ENCODE measurements at places on chromosomes 7 and 10.

DNA sequence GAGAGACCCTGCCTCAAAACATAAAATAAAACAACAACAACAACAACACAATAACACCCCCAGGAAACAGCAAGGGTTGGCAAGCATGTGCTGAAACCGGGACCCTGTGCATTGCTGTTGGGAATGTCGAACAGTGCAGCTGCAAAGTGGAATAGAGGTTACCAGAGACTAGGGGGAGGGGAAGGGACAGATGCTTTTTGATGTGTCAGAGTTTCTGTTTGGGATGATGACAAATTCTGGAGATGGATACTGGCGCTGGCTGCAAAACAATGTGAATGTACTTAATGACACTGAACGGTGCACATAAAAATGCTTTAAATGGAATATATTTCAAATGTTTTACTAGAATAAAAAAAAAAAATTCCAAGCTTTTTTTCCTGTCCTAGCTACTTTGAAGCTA is 241.8 kb downstream of the TEX36 start:
- DNase-seq: no peak

GRCh38 chr10:69237528-69238159 is 17.5 kb downstream of the HKDC1 start:
- DNase-seq: peak; percentile 59

GRCh38 chr7:155803418-155804376 is 8.6 kb downstream of the SHH start:
- no peak for DNase-seq

- DNase-seq: no peak
Observed at GRCh38 chr7:131026297-131027000, 292.4 kb upstream of the KLF14 start.

DNA sequence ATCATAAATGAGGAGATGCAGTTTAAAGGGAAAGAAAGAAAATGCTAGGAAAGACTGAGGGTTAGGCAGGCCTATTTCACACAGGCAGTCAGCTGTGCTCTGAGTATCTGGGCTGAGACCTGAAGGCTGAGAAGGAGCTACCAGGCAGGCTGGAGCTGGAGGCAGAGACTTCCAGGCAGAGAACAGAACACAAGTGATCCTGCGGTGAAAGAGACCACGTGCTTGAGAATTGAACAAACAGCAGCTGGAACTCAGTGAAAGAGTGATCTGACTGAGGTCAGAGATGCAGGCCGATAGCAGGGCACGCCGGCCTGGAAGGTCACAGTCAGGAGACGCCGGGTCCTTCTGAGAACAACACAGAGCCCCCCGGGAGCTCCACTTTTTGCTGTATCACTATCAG is 147.8 kb downstream of the ADAM12 start:
- DNase-seq: no peak

- DNase-seq: no peak
Observed at GRCh38 chr10:86102031-86102430, 264.6 kb downstream of the GRID1 start.

- DNase-seq: no peak
Observed at GRCh38 chr10:12499076-12499986, 150.0 kb downstream of the CAMK1D start.

GRCh38 chr10:49220031-49220430 is 31.8 kb upstream of the TMEM273 start:
- no peak for DNase-seq

DNA sequence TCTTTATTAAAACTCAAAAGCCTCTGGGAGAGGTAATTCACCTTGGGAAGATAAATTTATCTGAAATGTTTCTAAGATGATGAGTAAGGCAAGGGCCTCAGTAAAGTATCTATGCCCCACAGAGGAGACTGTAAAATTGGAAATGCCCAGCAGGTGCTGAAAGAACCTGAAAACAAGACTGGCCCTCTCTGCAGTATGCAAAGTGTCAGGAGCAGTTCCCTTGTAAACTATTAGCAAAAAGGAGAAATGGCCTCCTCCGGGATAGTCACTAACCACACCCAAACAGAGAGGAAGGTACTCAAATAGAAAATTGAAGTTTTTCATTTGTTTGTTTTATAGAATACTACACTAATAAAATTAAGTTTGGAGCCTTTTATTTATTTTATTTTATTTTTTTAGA is 81.2 kb downstream of the FZD1 start:
- DNase-seq: no peak

DNA sequence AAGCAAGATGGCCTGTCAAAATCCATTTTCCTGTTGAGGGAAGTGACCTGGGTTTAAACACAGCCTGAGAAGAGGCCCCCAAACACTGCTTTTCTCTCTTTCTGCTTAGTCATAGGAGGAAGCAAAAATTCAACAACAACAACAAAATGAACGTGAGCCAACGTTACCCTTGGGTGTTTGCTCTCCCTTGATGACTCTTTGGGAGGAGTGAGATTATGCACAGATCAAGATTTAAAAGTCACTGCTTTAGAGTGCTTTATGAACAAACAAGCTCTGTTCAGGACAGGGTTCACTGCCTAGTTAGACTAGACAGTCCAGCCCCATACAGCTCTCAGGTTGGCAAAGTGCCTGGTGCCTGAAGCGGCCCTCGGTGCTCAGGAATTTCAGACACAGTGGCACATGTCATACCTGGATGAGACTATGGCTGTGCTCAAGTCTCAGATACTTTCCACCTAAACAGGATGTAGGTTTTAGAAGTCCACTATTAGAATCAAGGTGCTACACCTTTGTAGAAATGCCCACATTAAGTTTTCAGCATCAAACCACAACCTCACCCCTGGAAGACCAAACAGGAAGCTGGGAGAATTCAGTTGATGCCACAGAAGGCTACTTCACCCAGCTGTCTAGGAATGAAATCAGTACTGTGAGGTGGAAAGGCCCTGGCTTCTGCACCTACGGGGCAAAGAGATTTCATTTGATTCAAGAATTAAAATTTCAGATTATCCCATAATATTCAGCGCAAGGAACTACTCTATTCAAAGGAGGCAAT is 38.7 kb downstream of the DENND11 start:
- DNase-seq: peak; percentile 14

GRCh38 chr7:42247301-42247700 is 10.3 kb upstream of the GLI3 start:
- no peak for DNase-seq

DNA sequence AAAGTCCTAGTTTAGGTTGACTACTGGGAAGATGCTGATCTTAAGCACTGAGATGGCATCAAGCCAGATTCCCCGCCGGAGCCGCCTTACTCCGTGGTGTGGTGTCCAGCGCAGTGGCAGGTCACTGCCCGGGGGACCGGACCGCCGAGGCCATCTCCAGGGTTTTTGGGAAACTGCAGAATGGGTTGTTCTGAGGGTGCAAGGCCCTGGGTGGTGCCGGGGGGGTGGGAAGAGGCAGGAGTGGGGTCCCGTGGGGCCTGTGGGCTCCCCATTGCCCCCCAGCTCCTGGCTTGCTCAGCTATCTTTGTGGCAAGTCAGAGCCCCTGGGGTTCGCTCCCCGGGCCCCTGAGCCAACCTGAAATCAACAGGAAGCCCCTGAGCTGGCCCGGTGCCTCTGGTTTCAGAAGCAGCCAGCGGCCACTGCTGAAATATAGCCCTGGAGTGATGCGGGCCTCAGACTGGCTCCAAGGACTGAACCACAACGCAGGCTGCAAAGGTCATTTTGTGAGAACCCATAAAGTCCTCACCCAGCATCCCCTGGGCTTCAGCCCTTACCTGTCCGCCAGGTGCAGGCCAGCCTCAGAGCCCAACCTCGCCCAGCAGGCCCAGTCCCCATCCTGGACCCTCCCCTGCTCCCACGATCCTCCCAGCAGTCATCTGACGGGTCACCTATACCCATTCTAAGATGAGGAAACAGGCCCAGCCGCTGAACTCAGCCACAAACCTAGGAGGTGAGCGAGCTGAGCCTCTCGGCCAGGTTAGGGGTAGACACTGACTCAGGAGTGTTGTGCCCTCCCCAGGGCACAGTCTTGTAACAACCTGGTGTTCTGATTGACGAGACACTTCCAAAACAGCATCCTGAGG is 102.7 kb downstream of the PDGFA start:
- no peak for DNase-seq

- no peak for DNase-seq
Observed at GRCh38 chr7:130734815-130735716, 1.1 kb upstream of the KLF14 start.

DNA sequence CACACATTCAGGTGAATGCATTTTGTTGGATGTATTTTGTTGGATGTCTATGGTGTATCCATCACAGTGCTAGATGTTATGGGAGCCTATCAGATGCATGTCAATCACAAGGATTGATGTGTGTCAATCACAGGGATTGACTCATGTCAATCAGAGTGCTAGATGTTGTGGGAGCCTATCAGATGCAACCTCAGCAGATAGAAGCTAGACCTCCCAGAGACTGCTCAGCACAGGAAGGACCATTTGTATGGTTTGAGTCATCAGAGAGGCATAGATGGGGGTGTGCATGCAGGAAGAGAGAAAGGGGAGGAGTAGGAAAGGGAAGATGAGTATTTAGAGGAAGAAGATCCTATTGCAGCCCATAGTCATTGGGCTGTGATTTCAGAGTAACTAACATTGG is 48.3 kb upstream of the PITRM1 start:
- no peak for DNase-seq

- DNase-seq: no peak
Observed at GRCh38 chr7:17368856-17369524, 70.5 kb downstream of the AHR start.

GRCh38 chr10:35451151-35452016 is 115.1 kb downstream of the CCNY start:
- no peak for DNase-seq

DNA sequence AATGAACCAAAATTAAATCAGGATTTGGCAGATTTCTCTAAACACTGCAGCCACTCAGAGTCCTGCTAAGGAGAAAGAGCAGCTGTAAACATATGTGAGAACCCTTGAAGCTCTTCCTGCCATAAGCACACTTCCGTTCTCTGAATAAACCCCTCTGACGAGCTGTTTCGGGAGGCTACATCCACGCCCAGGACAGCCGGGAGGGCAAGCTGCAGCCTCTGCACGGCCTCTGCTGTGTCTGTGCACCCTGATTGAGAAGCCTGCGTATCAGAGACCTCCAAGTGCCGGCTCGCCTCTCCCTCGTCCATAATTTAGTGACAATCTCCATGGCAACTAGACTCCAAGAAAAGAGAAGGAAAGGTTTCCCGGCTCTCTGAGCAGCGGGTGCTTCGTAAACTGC is 114.4 kb downstream of the PTPRN2 start:
- DNase-seq: no peak

- no peak for DNase-seq
Observed at GRCh38 chr10:88234297-88234696, 348.8 kb downstream of the RNLS start.

- DNase-seq: no peak
Observed at GRCh38 chr7:134400859-134401258, 58.0 kb downstream of the AKR1B1 start.

DNA sequence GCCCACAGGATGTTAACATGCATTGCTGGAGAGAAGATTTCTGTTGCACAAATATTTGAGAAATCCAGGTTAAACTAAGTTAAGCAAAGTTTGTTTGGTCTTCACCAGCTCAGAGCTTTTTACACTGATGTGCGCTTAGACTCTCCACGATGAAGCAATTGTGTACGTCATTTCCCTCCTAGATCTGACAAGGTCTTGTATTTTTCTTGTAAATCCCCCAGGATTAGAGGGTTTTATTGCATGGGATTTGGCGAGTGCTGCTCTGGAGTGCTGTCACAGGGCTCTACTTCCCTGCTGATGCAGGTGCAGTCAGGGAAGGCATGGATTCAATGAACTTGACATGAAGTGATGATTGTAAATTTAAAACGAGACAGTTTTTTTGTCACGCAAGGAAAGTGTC is 173.3 kb downstream of the PDE1C start:
- no peak for DNase-seq

- DNase-seq: no peak
Observed at GRCh38 chr10:13751191-13751764, 164.5 kb downstream of the PRPF18 start.

DNA sequence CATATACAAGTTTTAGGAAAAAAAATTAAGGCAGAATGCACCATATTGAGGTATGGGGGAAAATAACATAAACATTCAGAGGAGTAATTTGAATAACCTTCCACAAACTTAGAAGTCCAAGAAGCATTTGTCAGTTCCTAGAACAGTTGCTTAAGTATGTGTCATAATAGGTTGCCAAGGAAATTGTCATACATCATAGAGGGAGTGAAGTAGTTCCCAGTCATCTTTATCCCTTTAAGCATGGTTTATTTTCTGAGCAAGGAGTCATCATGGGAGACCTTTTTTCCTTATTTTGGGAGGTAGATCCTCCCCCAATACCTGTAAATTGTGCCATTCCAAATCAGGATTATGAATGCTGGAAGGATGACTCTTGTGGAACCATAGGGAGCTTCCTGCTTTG is at the start of gene SSMEM1:
SSMEM1 (plus strand) TSS at position 219 of the 400 bp plus-strand sequence; CDS start at position 270, 51 bp downstream.
- DNase-seq: no peak

GRCh38 chr10:84392181-84392580 is 63.8 kb downstream of the CCSER2 start:
- no peak for DNase-seq

DNA sequence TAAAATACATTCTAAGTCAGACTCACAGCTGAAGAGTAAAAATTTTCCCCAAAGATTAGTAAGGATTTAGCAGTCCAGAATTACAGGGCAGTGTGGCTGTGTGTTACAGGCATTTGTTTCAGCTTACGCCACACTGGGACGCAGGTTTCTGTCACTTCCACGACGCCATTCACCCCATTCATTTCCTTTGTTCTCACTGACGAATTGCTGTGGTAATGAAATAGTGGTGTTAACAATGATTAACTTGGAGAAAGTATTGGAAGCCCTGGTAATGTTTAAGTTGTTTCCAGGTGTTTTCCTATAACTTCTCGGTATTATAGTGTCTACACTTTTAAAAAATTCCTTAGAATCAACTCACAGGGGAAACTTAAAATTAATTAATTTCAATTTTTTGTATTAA is 370.9 kb downstream of the SH2D4B start:
- DNase-seq: no peak

- no peak for DNase-seq
Observed at GRCh38 chr7:84100866-84101265, 93.7 kb downstream of the SEMA3A start.

GRCh38 chr10:124254490-124254889 is 161.1 kb upstream of the CHST15 start:
- DNase-seq: no peak

DNA sequence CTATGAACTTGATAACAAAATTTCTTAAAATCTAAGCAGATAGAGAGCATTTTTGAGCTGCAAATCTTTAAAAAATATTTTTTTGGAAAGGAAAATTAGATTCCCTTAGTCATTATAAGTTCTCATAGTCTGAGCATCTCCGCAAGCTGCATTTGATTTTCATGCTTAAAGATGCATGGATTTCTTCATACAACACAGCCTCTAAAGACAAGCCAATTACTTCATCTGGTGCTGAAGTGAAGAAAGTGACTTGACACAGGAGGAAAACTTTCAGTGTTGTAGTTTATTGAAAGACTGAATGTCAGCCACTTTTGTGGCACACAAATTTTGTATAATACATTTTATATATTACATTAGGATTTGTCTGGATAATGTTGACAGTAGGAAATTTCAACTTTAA is 22.5 kb downstream of the SEMA3D start:
- DNase-seq: no peak
